ENCODE measurements at places on chromosomes 4 and X.

- DNase-seq, result no peak
These were observed 29.5 kb downstream of the FHDC1 start for GRCh38 chr4:152965611-152966010.

DNA sequence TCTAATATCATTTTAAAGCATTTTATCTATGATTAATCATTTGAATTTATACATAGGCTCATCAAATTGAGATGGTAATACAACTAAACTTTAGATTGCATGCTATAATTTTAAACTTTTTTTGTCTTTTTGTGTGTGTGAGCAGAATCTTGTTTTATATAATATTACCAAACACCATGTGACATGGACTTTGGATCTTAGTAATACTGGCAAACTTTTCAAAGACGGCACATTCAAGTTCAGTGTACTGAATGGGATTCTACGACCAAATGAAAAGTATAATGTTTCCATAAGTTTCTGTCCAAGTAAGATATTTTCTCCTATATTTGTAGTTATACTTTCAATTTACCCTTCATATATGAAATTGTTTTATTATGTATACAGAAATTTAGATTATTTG lies 116.0 kb downstream of the CFAP47 start:
- DNase-seq, result no peak

GRCh38 chr4:118086344-118086743 lies 52.1 kb downstream of the NDST3 start:
- DNase-seq, result no peak

DNA sequence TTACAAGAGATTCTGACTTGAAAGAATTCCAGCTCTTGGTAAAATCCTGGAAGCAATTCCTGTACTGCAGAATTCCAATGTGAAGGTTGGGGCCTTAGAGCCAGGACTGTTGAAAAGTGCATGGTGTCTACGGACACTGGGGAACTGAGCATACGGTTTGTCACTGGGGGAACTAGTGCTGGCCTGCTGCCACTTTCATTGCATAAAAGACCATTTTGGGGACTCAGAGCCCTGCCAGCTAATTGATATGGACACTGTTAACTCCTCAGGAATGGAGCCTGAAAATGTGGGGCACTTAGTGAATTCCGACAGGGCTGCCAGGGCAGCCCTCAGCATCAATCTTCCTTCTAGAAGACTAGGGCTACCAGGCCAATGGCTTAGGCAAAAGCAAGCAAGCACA lies 55.9 kb downstream of the AMOT start:
- DNase-seq, result no peak

- no peak for DNase-seq
These were observed 75.4 kb downstream of the AR start for GRCh38 chrX:67619253-67619652.

- DNase-seq, result no peak
These were observed 27.6 kb upstream of the AGTR2 start for GRCh38 chrX:116142976-116143375.

DNA sequence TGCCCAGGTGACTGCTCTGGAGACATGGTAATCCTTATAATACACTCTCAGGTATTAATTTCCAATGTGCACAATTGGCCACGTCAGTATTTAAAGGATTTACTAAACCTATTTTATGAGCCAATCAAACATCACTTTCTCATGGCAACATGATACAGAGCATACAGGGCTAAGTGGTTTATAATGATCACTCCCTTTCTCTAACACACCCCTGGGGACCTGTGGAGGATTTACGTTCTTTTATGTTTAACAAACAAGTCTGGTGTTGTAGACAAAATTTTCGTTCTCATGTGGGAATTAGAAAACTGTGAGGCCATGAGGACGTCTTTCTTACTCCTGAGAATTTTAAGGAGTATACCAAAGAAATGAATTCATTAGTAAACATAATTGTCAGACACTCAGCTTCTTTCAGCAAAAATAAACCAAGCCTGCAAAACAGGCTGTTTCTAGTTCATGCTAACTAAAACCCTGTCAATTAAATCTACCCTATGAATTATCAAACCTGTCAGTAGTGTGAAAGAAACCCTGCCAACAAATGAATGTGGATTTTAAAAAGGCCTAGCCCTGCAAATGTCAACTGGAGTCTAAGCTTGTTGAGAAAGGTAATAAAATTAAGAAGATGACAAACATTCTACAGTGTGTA lies 155.8 kb downstream of the PDGFC start:
- DNase-seq, result no peak

DNA sequence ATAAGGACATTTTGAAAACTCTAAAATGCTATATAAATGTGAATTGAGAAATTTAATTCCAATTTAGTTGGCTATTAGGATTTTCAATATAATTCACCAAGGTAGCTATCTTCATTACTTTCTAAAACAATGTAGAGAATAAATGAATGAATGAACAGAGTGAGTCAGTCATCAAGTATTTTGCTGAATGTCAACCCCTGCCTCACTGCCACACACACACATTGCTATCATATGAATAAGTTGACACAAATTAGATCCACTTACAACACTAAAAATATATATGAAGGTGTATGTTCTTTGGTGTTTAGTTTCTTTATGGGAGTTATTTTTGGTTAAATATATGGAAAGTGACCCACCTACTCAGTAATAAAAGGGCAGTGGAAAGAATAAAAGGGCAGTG lies 141.4 kb upstream of the SMIM10 start:
- no peak for DNase-seq

GRCh38 chrX:86002076-86002896 lies 45.1 kb downstream of the CHM start:
- no peak for DNase-seq

GRCh38 chrX:72304877-72305276 lies 837 bp downstream of the CITED1 start:
- DNase-seq, result no peak

DNA sequence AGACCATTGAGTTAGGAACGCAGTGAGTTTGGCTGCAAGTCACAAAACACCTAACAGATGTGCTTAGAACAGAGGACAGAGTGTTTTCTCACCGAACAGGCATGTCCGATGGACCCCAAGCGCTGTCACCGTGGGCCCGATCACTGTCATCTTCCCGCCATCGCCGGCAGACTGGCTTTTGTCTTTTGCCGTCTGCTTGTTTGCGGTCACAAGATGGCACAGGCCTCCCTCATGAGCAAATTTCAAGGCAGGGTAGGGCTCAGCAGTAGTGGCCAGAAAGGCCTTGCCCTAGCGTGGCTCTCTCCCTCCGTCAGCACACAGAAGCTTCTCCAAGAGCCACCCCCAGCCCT lies 21.4 kb upstream of the MRFAP1 start:
- DNase-seq, result no peak

DNA sequence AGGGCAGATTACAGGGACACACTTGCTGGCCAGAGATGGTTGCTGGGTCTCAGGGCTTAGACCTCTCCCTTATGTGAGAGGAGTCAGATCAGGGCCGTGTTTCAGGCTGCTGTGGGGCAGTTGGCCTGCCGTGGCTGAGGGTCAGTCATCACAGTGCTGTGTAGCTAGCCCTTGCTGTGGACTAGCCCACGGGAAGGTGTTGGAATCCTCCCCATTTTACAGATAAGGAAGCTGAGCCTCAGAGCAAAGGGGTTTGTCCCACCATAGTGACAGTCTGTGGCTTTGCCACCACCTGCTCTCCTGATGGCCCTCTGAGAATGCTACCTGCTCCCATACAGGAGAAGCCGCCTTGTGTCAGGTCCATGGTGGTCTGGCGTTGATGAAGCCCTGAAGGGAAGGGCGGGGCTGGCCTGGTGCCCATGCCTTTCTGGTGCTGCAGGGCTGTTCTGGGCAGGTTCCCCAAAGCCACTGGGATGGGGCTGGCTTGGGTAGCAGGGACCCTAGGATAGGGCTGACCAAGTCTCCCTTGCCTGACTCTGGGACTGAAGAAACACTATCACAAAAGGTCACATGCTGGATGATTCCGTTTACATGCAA lies 2.4 kb upstream of the FAM53A start:
- DNase-seq, result no peak

DNA sequence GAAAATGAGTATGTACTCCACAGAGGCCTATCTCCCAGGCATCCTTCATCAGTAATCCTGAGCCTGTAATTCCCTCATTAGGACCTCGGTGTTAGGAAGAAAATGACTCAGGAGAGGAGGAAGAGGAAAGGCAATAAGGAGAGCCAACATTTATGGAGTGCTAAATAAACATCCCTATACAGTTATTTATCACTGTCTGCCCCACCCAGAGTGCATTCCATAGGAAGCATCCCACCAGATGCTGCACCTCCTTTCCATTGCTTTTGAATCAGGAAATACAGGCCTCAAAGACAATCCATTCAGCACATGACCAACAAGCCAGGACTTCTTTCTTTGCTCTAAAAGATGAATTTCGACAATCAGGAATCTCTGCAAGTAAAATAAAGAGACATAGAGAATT lies 47.6 kb downstream of the USP38 start:
- DNase-seq, result no peak

- DNase-seq, result peak; percentile 48
These were observed 48.9 kb upstream of the AADAT start for GRCh38 chr4:170138580-170139194.

- no peak for DNase-seq
These were observed 5.3 kb upstream of the STBD1 start for GRCh38 chr4:76301068-76301774.

GRCh38 chrX:45056428-45057145 lies 144.1 kb downstream of the DIPK2B start:
- no peak for DNase-seq

- DNase-seq, result no peak
These were observed 411.5 kb downstream of the IQCM start for GRCh38 chr4:149404143-149404542.

GRCh38 chrX:101191217-101191750 lies 28.3 kb upstream of the DRP2 start:
- no peak for DNase-seq

DNA sequence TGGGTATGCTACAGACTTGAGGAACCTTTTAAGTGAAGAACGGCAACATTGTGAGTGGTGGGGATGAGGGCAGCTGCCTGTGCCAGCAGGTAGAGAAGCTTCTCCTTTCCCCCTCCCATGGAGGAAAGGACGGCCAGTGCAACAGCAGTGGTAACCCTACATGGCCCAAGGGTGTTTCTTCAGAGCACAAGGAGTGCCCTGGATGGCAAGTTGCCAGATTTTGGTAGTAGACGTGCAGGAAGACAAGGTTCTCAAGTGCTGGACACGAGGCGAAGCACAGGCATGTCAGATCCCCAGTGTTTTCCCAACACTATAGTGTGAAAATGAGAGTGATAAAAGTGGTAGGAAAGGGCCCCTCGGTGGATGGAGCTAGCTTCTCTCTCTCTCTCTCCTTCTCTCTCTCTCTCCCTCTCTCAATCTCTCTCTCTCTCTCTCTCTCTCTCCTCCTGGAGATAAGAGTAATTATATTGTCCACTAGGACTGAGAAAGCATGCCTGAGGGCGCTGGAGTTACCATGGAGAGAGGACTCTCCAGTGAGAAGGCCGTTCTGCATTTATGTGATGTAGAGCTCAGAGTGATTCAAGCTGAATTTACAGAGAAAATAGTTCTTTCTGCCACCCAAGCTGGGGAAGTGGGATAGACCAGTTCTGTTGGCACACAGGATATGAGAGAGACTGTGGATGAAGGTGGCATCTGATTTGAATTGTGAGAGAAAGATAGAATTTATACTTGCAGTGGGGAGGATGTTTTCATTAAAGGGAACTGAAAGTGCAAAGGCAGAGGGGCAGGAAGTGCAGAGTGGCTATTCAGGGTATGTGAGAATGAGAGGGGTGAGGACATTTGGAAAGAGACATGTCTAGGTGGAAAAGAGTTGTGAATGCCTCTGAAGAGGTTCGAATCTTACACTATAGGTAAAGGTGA lies 25.7 kb upstream of the TRPC3 start:
- DNase-seq, result no peak

DNA sequence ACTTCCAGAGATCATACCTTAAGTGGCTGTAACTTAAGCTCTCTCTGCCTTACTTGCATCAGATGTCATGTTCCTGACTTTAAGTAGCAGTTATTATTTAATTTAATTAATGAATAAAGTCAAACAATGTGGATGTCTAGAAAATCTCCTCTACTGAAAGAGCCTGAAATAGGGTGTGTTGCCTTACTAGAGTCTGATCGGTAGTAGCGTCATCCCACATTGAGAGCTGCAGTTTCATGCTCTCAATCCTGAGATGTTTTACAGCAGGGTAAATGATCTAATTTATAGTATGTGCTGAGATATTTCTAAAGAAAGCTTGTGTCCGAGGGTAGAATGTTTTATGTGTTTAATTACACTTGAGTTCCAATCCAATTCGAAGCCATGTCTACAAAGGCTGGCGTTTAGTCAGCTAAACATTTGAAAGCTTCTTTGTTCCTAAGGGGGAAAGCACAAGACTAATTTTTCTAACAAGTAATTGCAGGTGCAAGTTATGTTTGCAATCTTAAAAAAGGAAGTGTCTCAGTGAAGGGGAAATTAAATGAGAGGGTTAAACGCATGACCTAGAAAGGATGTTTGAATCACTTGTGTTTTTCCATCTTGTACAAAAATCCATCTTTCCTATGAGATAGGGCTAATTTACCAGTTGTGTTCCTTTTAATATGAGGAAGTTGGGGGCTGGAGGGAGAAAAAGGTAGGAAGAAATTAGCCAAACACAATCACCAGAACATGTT lies 391.0 kb upstream of the MAGEB2 start:
- no peak for DNase-seq

DNA sequence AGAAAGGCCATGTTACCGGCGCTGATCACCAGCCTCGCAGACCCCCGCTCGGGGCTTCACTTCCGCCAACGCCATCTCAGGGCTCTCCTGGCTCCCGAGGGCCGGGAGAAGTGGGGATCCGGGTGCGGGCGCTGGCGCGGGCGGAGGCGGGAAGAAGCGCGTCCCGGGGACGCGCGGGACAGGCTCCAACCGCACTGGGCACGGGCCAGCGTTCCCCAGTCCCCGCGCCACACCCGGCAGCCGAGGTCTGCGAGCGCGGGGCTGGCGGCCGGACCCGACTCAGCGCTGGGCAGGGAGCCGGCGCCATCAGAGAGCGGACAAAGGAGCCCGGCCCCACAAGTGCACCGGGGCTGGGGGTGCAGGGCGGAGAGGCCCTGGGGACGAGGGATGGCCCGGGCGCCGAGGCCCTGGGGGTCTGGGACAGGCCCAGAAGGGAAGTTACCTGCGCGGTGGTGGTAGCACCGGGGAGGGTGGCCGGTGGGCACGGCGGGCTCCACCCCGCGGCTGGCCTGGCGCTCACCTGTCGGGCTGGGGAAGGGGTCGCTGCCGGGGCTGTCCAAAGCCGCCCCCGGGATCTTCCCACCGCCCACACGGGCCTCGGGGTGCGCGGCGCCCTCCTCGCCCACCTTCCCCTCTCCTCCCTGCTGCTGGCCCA lies 449 bp downstream of the CTPS2 start:
- no peak for DNase-seq

DNA sequence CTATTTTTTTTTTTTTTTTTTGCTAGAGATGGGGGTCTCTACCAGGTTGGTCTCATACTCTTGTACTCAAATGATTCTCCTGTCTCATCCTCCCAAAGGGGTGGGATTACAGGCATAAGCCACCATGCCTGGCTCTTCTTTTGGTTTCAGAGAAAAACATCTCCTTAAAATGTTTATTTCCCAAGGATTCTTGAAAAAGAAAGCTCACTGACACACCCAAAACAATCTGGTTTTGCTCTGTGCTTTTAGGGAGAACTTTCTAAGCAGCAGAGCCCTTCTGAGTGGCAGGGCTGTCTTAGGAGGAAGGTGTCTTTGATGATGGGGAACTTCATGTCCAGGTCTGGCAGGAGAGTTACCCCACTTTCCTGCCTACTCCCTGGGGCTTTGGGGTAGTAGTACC lies 1.2 kb downstream of the SOD3 start:
- DNase-seq, result no peak

GRCh38 chrX:136684120-136684519 lies 36.2 kb downstream of the CD40LG start:
- no peak for DNase-seq

All from stimulated activated CD4-positive, alpha-beta T cell treated with anti-CD3 and anti-CD28 coated beads, Interleukin-1b, Interleukin-23, amount 100 ng/mL, for 24 hours (primary cell).